ENCODE measurements at places on chromosomes 5 and 9. TPM values are rescaled to one million over a fixed set of nuclear protein-coding genes. Genes with fewer than 3 reads are reported as not detected.

Gene WNK2
- 0.32 TPM for total RNA-seq

Gene PCDHA7
- total RNA-seq, result not detected

Gene RAI14
- 0.89 TPM for total RNA-seq

Gene CDC14B
- 0.79 TPM for total RNA-seq

Gene CCL27
- not detected for total RNA-seq

Gene MYOT
- not detected for total RNA-seq

Gene PPP1R26
- 0.19 TPM for total RNA-seq

Gene ACTBL2
- total RNA-seq, result not detected

Gene SPAG8
- total RNA-seq, result 2.3 TPM

GRCh38 chr9:37732086-37732741, 21.4 kb upstream of the TRMT10B start:
- no peaks in the 10 kb centered on the region for H3K4me1 ChIP-seq
- no peak for DNase-seq

DNA sequence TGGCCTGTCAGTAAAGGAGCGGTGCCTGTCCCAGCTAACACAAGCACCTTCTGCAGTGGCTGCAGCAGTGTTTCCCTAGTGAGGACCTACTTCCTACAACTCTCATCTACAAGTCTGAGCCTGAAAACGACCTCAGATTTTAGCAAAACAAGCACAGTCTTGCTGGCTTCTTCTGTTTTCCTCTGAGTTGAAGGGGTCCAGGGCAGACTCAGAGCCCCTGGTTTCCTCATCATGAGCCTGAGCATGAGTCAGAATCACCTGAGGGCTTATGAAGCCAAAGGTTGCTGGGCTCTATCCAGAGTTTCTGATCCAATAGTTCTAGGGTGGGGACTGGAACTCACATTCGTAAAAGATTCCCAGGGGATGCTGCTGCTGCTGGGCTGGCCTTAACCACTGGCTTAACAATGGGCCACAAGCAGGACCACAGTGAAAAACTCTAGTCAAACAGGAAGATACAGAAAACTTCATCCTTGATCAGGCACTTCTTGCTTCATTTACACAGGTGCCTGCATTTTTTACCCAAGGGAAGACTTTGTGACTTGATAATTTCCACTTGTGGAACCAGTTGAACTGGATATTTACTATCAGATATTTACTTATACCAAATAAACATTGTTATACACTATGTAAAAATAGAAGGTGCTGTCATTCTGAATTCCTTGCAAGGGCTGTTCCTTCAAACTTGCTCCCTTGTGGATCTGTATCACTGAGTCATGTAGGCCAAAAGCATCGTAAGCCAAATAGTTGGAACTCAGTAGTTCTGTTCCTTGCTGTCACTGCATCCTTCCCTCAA, 4.3 kb upstream of the ACER2 start:
- H3K36me3 ChIP-seq, result no peaks in the 10 kb centered on the region
- DNase-seq, result no peak
- H3K4me3 ChIP-seq, result no peak overlapping the region
- no peaks in the 10 kb centered on the region for H3K27me3 ChIP-seq

DNA sequence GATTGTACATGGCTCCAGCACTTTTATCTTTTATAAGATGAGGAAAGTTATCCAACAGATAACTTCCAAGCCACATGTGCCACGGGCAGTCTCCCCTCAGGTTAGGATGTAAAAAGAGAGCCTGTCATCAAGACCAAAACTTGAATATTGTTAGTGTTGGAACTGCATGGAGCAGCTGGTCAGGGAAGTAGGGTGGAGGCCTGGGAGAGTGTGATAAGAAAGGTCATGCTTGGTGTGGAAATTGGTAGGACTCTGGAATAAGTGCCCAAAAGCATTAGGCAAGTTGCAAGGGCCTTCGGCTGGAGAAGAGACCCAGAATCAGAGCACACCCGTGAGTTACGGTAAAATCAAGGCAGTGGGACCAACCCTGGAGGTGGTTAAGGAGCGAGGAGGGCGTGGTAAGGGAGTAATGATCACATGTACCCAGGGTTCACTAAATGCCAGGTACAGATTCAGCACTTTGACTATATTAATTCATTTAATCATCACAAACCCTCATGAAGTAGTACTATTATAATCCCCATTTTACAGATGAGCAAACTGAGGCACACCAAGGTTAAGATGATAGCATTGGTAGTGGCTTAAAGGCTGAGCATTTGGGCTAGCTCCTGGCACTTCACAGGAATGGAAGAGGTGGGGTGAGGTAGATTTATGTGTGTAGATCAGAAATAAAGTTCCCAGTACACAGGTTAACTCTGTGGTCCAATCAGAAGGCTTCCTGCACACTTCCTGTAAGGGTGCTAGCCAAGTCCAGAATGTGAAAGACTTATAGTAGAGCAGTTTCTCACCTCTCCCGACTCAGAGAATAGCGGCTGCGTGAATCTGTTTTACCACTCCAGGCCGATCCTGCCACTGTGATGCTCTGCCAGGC, 96.5 kb upstream of the ZNF608 start:
- no peak for DNase-seq
- H3K4me3 ChIP-seq, result no peak overlapping the region
- no peaks in the 10 kb centered on the region for H3K27me3 ChIP-seq
- no peak overlapping the region for H3K27ac ChIP-seq

DNA sequence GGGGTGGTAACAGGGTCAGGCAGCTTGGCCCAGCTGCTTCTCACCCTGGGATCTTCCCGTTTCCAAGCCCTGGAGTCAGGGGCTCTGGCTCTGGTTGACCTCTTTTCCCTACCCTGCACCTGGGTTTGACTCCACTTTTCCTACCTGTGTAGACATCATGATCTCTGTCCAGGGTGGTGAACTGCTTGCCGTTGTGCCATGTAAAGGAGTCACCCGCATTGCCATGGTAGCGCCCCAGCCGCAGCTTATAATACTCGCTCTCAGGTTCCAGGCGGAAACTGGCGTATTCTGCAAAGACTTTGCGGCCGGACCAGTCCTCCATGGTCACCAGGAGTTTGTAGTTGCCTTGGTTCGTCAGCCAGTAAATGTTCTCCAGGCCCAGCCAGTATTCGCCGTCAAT, 30.9 kb downstream of the ANGPTL2 start:
- H3K36me3 ChIP-seq, result no peaks in the 10 kb centered on the region
- H3K4me3 ChIP-seq, result no peak overlapping the region
- DNase-seq, result no peak
- no peaks in the 10 kb centered on the region for H3K4me1 ChIP-seq

DNA sequence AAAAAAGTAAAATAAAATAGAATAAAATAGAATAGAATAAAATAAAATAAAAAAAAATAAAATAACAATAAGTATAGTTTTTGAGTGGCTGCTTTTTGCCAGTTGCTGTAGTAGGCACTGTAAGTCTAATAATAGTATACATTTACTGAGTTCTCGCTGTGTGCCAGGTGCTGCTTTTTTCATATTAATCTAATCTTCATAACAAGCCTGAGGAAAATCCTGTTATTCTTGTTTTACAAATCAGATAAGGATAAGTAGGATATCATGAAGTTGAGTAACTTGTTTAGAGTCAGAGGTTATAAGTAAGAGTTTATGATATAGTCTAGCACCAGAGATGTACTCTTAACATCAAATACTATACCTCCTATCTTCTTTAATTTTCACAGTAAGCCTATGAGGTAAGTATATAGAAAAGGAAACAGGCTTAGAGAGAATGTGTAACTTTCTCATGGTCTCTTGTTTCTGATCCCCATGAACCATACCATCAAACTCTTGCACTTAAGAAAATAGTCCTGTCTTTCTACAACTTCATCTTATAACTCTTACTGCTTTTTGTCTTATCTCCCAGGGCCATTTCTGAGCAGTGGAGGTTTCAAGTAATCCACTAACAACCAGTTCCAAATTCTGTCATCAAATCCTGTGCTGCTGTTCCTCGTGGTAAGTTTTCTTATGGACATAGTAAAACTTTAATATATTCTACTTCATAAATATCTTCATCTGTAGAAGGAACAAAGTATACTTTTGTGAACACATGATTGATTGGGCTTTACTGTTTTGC, 18.7 kb downstream of the RMI1 start:
- H3K36me3 ChIP-seq, result no peaks in the 10 kb centered on the region
- no peak for DNase-seq
- H3K27me3 ChIP-seq, result no peaks in the 10 kb centered on the region
- no peak overlapping the region for H3K4me3 ChIP-seq
- H3K4me1 ChIP-seq, result no peaks in the 10 kb centered on the region
- H3K27ac ChIP-seq, result no peak overlapping the region

DNA sequence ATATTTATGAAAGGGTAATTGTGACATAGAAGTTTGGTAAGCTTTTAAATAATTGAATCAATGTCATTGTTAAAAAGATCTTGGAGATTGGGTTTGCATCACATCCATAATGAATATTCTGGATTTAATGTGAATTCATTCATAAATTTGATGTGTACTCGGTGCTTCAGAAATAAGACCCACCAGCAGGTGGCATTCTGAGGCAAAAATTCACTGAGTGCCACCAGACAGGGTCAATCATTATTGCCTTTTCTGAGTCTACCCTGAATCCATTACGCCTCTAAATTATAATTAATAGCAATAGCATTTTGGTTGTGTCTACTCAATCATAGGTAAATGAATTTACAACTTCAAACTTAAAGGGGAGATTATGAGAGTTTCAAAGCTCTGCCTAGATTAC, 1.0 kb downstream of the TRPC7 start:
- no peaks in the 10 kb centered on the region for H3K27me3 ChIP-seq
- no peaks in the 10 kb centered on the region for H3K4me1 ChIP-seq
- no peaks in the 10 kb centered on the region for H3K36me3 ChIP-seq

GRCh38 chr9:14405176-14405706, 91.3 kb upstream of the NFIB start:
- no peak overlapping the region for H3K27ac ChIP-seq
- H3K36me3 ChIP-seq, result no peaks in the 10 kb centered on the region
- no peak overlapping the region for H3K4me3 ChIP-seq
- H3K27me3 ChIP-seq, result no peaks in the 10 kb centered on the region
- H3K4me1 ChIP-seq, result no peaks in the 10 kb centered on the region
- DNase-seq, result no peak

DNA sequence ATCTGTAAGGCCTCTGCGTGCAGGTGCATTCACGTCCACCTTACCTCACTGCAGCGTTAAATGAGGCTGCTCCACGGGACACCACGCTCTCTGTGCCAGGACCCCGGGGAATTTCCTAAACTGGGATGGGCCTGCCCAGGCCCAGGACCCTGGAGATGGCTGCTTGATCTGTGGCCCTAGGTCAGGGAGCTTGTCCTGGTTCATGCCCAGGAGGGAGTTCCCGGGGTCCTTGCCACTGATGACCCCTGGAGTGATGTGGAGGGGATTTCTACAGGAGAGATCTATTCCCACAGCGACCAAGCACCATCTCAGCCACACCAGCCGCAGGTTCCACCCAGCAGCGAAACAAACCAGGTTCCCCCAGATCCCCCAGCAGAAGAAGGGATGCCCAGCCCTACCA, 3.5 kb downstream of the OR2V1 start:
- no peak overlapping the region for H3K4me3 ChIP-seq
- no peak overlapping the region for H3K27ac ChIP-seq
- H3K36me3 ChIP-seq, result no peaks in the 10 kb centered on the region
- no peaks in the 10 kb centered on the region for H3K4me1 ChIP-seq
- DNase-seq, result no peak

GRCh38 chr9:124133727-124134126, 122.2 kb downstream of the LHX2 start:
- H3K27me3 ChIP-seq, result no peaks in the 10 kb centered on the region
- H3K36me3 ChIP-seq, result no peaks in the 10 kb centered on the region
- no peak overlapping the region for H3K4me3 ChIP-seq

DNA sequence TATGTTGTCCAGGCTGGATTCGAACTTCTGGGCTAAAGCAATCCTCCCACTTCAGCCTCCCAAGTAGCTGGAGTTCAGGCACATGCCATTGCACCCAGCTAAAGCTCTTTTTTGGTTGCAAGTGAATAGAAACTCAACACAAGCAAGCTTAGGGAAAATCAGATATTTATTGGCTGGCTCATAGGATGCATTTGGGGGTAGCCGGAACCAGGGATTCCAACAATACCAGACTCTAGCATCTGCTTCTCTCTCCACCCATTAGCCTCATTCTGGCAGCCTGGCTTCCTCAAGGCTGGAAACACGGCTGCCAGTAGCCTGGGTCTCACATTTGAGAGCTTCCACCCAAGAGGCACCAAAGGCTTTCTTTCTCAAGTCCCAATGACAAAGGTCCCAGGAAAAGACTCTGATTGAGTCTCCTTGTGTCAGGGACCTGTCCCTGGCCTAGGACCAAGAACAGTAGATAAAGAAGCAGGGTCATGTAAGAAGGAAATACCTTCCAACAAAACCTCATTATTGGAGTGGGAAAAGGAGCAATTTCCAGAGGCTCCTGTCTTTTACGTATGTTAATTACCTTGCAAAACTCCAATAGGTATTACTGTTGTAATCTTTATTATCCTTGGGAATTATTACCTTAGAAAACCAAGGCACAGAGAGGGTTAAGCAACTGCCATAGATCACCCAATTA, 23.0 kb upstream of the B4GALT1 start:
- no peaks in the 10 kb centered on the region for H3K27me3 ChIP-seq
- no peak overlapping the region for H3K4me3 ChIP-seq
- no peak overlapping the region for H3K27ac ChIP-seq
- H3K4me1 ChIP-seq, result no peaks in the 10 kb centered on the region
- no peak for DNase-seq

GRCh38 chr9:102875687-102876086, 119.4 kb upstream of the CYLC2 start:
- no peaks in the 10 kb centered on the region for H3K4me1 ChIP-seq
- H3K27ac ChIP-seq, result no peak overlapping the region
- H3K36me3 ChIP-seq, result no peaks in the 10 kb centered on the region
- no peak for DNase-seq
- no peaks in the 10 kb centered on the region for H3K27me3 ChIP-seq

DNA sequence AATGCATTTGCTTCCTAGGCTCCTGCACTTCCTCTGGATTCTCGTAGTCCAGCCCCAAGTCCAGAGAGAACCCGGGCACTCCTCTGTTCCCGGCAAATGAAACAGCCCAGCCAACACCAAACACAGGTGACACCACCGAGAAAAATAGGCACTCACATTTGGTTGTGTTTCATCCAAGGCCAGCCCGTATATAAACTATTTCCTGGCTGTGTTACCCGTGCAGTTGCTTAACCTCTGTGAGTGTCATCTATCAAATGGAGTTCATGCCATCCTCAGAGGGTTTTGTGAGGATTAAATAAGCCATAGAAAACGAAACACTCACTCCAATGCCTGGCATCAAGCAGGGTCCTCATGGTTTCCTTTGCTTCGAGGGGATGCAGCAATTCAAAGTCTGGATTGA, 115.2 kb downstream of the BOD1 start:
- no peak overlapping the region for H3K4me3 ChIP-seq
- H3K4me1 ChIP-seq, result no peaks in the 10 kb centered on the region
- H3K36me3 ChIP-seq, result no peaks in the 10 kb centered on the region

GRCh38 chr9:749716-750115, 91.8 kb upstream of the DMRT1 start:
- no peaks in the 10 kb centered on the region for H3K27me3 ChIP-seq
- H3K36me3 ChIP-seq, result no peaks in the 10 kb centered on the region
- peaks cover 19% of the 10 kb centered on the region for H3K4me1 ChIP-seq
- H3K27ac ChIP-seq, result no peak overlapping the region
- H3K4me3 ChIP-seq, result no peak overlapping the region
